ENCODE measurements at places on chromosomes 12 and 14. TPM values are rescaled to one million over a fixed set of nuclear protein-coding genes. Genes with fewer than 3 reads are reported as not detected.
A peak's percentile ranks its signal among the peaks of the same experiment; 100 is the strongest.

DNA sequence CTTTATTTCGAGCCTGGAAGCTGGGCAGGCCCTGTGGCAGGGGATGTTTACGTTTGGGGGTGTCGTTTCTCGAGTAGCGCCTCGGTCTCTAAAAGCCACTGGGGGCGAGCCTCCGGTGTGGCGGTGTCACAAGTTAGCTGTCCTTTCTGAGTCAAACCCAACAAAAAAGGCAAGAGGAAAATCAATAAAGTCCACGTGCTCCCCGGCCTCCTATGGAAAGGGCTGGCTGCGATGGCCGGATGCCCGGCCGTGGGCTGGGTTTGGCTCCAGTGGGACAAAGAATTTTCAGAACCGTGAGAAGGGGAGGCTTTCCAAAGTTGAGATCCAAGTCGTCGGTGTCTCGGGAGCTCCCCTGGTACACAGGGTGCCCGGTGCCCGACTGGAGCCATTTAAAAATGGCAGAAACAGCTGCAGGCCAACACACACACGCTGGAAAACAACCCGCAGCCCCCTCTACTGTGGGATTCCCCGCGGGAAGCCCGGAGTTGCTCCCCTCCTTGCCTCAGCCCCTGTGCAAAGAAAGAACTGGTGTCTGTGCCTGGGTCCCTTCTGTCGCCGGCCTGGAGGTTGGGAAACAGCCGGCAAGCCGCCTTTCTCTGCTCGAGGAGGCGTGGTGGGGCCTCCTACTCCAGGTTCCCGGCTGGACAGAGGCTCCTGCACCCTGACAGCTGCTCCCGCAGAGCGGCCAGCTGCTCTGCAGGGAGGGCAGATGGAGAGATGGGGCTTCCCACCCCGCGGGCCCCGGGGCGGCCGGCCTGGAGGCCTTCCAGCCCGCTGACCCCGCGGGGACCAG, 1.9 kb downstream of the BCL7A start:
- peak; percentile 89 for DNase-seq

Gene GPR137C
- total RNA-seq = 5.0 TPM

Gene HOXC12
- total RNA-seq = not detected

Gene REP15
- 3.0 TPM for total RNA-seq

Gene MBD6
- total RNA-seq = 10.1 TPM

Gene TEX52
- not detected for total RNA-seq

Gene DPF3
- 20.6 TPM for total RNA-seq

- DNase-seq = peak; percentile 38
These were observed 143.6 kb downstream of the PAWR start for GRCh38 chr12:79547044-79547734.

DNA sequence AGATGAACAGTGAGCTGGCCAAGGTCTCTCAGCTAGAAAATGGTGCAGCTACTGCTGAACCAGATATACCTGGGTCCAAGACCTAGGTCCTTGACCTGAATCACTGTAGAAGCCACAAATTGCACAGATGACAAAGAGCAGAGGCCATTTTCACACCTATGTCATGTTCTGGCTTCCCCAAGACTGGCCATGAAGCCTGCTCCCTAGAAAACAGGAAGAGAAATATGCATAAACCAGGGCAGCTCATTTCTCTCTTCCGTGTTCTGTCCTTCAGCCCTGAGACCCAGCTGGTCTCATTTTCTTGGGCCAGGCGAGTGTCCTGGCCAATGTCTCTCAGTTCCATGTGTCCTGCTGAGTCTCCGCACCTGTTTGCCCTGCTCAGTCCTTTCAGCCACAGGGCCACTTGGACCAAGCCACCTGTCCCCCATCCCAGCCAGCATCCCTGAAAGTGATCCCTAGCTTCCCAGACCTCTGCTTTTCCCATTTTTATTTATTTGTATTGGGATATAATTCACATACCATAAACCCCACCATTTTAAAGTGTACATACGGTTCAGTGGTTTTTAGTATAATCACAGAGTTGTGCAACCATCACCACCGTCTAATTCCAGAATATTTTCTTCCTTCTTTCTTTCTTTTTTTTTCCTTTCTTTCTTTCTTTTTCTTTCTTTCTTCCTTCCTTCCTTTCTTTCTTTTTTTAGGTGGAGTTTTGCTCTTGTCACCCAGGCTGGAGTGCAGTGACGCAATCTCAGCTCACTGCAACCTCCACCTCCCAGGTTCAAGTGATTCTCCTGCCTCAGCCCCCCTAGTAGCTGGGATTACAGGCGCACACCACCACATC, 27.0 kb downstream of the P2RX7 start:
- no peak for DNase-seq

Gene DPY19L2
- total RNA-seq = 19.1 TPM

GRCh38 chr14:90575781-90576180, 179.0 kb downstream of the CALM1 start:
- no peak for DNase-seq

GRCh38 chr12:98374007-98374406, 141.4 kb upstream of the TMPO start:
- DNase-seq = peak; percentile 83

GRCh38 chr12:131793243-131794022, 34.8 kb upstream of the MMP17 start:
- no peak for DNase-seq

- DNase-seq = no peak
These were observed 24.9 kb upstream of the FUT8 start for GRCh38 chr14:65387628-65388027.

DNA sequence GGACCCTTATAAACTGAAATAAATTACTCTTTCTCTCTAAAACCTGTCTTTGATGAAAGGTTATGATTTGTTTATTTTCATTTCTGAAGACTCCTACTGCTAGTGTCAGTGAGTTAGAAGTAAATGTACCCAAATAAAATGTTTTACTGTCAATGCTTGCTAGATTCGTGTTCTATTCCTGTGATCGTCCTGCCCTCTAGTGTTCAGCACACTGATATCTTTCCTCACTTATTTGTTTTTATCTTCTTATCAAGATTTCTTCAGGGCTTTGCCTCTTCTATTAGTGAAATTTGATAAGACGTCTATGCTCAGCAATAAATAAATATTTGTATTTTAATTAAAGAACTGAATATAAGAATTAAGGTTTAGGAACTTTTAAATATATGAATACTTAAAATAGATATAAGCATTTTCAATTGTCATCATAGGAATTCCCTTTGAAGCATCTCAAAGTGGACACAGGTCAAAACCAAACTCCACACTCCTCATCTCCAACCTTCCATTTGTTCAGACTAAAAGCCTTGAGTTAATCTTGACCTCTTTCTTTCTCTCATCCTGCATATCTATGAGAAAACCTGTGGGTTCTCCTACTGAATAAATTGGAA, 75.8 kb downstream of the C12orf50 start:
- peak; percentile 74 for DNase-seq

Gene RHOJ
- total RNA-seq = 27.2 TPM

Gene SPRYD3
- total RNA-seq = 30.3 TPM

DNA sequence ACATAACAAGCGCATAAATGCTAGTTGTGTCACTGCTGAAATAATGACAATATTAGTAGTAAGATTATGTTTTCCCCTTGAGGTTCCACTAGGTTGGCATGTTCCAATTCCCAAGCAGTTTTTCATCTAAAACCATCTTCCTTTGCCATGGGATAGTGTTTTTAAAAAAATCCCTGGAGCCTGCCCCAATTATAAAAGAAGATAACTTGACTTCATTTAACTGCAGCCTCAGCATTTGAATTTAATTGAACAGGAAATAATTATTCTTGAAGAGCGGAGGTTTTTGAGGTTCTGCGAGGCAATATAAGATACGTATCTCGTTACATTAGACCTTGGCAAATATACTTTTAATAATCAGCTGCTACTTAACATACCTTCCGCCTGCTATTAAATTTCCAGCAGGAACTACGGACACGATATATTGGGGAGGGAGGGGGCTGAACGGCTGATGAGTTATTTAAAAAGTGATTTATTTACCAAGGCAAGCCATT, 65.2 kb upstream of the HSPB8 start:
- no peak for DNase-seq

Gene RASSF8
- total RNA-seq = 51.0 TPM

- DNase-seq = no peak
These were observed 38.6 kb downstream of the GARIN6 start for GRCh38 chr12:99686142-99686541.

DNA sequence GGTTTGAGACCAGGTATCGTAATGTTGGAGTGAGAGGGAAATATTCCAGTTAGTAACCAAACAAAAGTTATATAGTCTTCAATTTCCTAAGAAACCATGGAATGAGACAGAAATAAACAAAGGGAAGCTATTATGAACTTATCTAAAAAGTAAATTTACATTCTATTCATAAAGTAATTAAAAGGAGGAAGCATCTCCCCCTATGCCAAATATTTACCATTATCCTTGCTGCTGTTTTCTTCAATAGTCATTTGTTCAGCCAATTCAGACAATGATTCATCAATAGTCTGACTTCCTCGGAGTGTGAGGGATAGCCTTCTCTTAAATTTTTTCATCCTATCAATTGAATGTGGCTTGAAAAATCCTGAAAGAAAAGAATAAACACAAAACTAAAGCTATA, 65.7 kb downstream of the CDK17 start:
- no peak for DNase-seq

DNA sequence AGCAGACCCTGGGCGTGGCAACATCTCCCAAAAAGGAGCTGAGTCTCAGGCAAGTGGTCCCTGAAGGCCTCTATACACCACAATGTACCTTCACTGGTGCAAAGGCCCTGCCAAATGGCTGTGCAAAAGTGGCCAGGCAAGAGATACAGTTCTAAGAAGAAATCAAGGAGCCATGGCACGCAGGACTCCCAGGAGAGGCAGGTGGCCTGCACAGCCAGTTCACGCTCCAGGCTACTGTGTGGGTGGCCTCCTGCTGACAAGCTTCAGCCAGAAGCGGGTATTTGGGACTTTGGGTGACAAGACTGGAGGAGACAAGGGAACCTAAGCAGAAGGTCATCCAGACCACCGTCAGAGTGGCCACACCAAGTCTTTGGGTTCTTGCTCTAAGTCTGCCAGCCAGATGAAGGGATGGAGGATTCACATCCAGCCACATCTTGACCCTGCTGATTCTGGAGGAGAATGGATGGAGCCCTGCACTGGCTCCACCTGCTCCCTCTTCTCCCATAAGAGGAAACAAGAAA, 20.5 kb upstream of the ZFP36L1 start:
- DNase-seq = no peak

DNA sequence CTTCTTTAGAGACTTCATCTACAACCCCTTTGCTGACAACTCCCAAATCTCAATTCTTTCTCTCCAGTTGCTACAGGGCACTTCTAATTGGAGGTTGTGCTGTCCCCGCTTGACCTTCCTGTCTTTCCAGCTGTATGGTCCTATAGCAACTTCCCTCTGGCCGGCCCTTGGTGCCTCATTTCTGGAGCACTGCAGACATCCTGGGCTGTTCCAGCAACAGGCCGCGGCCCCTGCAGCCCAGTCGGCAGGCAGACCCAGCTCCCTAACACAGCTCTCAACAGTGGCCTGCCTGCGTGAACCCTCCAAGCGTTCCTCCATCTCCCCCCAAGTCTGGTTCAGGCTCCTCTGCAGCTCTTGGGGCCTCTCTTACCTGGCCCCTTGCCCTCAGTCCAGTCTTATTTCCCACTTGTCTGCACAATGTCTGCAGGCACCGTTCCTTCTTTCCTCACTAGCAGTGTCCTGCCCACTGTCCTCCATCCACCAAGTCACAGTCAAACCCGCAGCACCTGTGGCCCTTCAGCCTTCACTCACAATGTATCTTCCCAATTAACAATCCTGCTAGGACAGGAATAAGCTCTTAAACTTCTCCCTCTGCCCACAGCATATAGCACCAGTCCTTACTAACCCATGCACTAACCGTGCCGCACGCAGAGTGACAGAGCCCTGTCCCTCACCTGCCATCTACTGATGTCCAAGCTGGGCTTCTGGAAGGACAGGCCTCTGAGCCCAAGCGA, 1.6 kb upstream of the EML1 start:
- DNase-seq = no peak

Measured in tongue (tissue), 3 donors.